Left cardiac atrium (tissue), 4 donors: ENCODE measurements at places on chromosomes 4 and X. TPM values are rescaled to one million over a fixed set of nuclear protein-coding genes. Genes with fewer than 3 reads are reported as not detected.

- no peak for DNase-seq
Observed at GRCh38 chr4:22072240-22072639, 123.7 kb upstream of the KCNIP4 start.

GRCh38 chr4:16225863-16226815 is at the start of gene TAPT1:
Gene TAPT1, minus strand, starts transcription at chr4:16226471. Its CDS starts 14 bp downstream, at chr4:16226457.
- DNase-seq: peak; percentile 88

DNA sequence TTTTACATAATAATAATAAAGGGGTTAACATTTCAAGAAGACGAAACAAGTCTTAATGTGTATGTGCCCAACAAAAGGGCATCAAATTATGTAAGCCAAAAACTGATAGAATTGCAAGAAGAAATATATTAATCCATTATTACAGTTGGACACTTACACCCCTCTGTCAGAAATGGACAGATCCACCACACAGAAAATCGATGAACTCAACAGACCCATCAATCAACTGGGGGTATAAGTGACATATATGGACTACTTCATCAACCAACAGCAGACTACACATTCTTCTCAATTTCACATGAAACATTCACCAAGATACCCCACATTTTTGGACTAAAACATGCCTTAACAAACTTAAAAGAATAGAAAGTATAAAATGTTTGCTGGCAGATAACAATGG is 183.8 kb downstream of the COL25A1 start:
- DNase-seq: no peak

- DNase-seq: no peak
Observed at GRCh38 chr4:139054791-139055505, 39.4 kb downstream of the NOCT start.

DNA sequence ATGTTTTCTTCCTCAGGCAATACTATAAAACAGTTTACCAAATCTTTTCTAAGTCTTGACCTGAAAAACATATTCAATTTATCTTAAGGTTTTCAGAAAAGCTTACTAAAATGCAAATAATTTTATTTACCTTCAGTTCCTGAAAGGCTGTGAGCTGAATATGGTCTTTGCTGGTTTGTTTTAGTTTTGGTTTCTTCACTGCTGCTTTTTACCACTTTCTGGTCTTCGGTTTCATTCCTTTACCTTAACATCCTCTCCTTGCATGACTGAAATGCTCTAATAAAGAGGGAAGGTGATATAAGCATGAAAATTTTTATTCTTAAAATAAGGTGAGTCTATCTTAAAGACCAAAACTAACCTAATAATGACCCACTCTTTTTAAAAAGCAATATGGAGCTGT is 97.1 kb upstream of the NRK start:
- no peak for DNase-seq

DNA sequence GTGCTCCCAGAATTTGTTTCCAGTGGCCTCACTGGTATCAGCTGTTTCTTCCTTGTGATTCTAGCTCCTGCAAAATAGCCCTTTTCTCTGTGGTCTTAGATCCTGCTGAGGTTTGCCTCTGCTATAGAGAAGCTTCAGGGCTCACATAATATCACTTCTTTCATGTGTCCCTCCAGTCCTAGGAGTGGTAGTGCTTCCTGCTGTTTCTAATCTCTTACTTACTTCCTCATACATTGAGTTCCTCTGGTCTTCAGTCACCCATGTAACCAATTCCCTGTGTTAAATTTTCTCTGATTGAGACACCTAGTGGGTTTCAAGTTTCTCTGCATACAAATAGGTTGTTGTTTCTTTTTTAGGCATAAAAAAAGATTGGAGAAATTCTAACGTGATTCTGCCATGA is 1567.9 kb downstream of the ARAP2 start:
- no peak for DNase-seq

DNA sequence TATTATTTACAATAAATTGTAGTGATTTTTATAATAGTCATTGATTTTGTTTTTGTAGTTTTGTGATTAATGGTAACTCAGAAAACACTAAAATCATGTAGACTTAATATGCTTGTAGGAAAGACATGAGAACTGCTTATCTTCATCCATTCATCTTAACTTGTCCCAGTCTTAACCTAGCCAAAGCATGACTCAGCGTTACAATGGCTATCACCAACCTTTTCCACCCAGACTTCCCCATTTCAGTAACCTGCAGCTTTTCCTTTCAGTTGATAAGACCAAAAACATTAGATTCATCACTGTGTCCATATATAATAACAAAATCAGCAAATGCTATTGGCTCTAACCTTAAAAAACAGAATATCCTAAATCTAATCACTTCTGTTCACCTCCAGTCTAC is 106.2 kb upstream of the KLF8 start:
- no peak for DNase-seq

DNA sequence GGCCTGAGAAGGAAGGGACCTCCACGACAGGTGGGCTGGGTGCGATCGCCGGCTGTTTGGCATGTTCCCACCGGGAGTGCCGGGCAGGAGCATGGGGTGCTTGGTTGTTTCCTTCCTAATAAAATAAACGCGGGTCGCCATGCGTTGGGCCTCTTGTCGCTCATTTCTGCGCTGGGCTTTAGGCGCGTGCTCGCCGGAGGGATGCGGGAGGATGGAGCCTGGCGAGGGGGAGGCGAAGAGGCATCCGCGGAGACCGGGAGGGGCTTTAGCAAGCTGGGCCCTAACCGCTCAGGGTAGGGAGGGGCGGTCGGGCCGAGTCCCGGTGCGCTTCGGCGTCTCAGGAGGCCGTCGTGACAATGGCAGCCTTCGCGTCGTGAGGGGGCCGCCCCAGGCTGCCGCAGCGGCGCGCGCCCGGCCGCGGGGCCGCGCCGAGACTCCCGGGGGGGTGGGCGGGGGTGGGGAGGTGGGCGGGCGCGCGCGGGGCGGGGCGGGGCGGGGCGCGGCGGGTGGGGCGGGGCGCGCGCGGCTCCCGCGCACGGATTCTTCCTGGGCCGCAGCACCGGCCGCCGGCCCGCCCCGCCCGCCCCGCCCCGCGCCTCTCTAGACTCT is 476 bp upstream of the GDI1 start:
- DNase-seq: peak; percentile 53

GRCh38 chr4:5365071-5366008 is 314.1 kb downstream of the STK32B start:
- DNase-seq: no peak

- DNase-seq: no peak
Observed at GRCh38 chrX:109218761-109219160, 263.1 kb downstream of the GUCY2F start.

DNA sequence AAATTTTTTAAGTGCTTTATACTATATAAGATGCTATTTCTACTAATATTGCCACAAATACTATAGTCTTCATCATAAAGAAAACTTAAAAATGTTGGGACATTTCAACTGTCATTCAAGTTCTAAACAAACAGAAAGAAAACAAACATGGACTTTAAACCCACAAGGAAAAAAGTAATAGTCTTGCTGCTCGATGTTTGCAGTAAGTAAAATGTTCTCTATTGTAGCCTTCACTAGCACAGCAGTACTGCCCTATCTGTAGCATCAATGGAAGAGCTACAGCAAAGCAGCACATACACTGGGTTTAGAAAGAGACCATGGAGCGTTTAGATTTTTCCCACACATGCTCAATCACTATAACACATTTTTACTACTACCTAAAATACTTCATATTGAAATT is 146.8 kb downstream of the KLHL13 start:
- DNase-seq: no peak

GRCh38 chr4:67725132-67725531 is 24.2 kb upstream of the UBA6 start:
- no peak for DNase-seq

- DNase-seq: no peak
Observed at GRCh38 chr4:106444557-106444956, 76.0 kb upstream of the GIMD1 start.

DNA sequence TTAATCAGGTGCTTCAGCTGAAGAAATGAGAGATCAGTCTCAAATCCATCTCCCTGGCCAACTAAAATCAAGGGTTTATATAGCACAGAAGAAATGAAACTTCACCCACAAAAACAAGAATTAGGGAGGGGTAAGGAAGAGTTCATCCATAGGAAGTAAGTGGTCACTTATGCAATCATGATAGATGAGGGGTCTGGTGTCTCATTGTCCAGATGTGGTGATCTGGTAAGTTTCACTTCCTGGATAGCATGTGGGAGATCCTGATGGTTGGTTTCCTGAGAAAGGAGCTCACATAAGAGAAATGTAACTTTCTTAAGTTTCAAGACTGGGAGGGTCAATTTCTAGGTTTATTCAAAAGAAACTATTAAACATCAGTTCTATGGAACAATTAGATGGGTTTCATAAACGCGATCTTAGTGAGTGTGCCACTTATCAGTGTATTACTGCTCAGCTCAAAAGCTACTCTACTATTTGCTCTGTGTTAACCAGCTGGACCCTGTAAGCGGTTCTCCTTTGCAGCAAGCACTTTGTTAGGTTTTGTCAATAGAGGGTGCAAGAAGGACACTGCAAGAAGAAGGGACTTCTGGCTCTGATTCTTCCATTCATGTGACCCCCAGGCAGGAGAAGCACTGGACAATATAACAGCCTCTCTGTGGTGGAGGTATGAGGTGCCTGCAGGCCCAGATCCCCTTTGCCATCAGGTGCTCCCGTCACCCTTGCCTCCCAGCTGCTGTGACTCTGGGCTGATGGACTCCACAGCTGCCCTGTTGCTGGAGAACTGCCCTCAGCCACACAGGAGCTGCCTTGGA is 35.4 kb upstream of the HPSE start:
- DNase-seq: no peak

- no peak for DNase-seq
Observed at GRCh38 chrX:148913971-148914370, 413.6 kb downstream of the AFF2 start.

DNA sequence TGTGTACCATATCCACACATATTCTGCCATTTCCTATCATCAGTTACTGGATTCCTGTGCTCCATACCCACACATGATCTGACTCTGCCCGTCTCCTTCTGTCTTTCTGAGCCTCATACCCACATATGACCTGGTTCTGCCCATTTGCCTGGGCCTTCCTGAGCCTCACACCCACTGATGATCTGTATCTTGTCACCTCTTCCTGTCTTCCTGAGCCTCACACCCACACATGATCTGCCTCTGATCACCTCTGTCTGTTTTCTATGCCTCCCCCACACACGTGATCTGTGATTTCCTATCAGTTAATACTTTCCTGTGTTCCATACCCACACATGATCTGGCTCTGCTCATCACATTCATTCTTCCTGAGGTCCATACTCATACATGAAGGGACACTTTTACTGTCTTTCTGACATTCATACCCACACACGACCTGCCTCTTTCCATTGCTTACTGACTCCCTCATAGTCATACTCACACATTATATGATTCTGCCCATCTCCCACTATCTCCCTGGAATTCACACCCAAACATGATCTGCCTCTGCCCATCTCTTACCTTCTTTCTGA is 32.5 kb downstream of the SCML1 start:
- no peak for DNase-seq

DNA sequence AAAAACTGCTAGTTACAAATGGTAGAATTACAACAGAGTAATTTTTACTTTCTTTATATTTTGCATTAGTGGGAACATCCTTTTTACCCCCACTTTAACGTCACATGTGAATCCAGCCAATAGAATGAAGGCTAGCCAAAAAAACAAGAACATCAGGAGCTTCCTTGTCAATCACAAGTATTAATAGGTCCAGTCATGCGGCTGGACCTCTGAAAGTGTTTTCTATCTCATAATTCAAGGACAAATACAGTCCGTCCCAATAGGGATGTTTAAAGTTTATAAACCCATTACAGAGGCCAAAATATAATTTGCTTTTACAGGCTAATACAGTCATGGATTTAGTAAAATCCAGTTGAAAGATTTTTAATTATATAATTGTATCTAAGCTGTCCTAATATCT is 110.7 kb downstream of the APBB2 start:
- DNase-seq: no peak

The SPANXD gene
- not detected for total RNA-seq

The IL21 gene
- not detected for total RNA-seq

The SLC7A11 gene
- total RNA-seq: 4.7 TPM

The CCDC160 gene
- not detected for total RNA-seq

The MXRA5 gene
- total RNA-seq: 6.1 TPM

The ACSL1 gene
- 380 TPM for total RNA-seq
